ENCODE measurements at places on chromosomes 6 and 20.

DNA sequence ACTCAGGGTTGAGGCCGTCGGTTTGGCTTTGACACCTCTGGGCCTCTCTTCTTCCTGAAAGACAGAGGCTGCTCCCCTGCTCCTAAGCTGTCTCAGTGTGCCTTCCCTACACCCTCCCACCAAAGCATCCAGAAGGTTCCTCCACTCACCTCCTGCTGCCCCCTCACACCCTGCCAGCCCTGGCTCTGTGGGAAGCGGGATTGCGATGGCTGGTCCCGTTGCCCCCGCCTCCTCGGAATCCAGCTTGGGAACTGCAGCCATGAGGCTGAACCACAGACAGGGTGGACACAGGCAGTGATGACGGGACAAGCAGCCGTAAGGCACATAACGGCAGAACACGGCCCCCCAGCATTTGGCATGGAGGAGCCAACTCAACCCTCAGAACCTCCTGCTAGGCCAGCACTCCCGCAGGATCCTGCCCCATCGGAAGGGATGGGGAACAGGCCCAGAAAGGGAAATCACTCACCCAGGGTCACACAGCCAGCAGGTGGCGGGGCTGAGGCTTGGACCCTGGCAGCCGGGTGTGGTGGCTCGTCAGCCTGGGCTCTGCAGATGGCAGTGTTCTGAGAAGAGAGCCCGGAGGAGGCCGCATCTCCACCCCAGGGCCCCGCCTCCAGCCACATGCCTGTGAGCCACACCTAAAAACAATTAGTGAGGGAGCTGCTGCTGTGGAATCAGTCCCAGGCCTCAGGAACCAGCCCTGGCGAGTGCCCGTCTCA, 139.6 kb downstream of the PHACTR3 start:
- DNase-seq, result no peak

DNA sequence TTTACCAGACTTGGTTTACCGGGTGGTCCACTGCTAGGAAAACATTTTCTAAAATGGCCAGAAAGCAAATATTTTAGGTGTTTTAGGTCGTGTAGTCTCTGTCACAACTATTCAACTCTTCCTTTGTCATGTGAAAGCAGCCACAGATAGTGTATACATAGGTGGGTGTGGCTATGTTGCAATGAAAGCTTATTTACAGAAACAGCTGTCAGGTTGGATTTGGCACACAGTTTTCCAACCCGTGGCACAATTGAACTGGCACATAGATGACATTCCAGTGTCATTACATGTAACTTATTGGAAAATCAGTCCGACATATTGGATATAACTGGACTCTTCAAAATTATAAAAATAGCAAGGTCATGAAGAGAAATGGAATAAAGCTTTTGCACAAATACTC, 68.9 kb upstream of the KCNQ5 start:
- no peak for DNase-seq

GRCh38 chr6:125421836-125422235, 120.1 kb upstream of the HDDC2 start:
- peak; percentile 49 for DNase-seq

DNA sequence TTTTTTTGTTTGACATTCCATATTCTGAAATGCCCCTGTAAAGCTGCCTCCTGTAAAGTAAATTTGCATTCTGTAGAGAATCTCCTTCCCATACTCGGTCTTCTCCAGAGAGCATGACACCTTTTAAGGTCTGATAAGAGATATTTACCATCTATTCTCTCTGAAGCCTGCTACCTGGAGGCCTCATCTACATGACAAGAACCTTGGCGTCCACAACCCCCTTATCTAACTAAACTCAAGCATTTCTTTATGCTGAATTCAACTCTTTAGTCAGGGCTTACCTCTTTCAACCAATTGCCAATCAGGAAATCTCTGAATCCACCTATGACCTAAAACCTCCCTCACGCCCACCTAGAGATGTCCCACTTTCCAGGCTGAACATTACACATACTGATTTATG, 51.6 kb downstream of the FAM184A start:
- DNase-seq, result no peak

- no peak for DNase-seq
These were observed 169.7 kb downstream of the ATXN1 start for GRCh38 chr6:16591396-16592222.

DNA sequence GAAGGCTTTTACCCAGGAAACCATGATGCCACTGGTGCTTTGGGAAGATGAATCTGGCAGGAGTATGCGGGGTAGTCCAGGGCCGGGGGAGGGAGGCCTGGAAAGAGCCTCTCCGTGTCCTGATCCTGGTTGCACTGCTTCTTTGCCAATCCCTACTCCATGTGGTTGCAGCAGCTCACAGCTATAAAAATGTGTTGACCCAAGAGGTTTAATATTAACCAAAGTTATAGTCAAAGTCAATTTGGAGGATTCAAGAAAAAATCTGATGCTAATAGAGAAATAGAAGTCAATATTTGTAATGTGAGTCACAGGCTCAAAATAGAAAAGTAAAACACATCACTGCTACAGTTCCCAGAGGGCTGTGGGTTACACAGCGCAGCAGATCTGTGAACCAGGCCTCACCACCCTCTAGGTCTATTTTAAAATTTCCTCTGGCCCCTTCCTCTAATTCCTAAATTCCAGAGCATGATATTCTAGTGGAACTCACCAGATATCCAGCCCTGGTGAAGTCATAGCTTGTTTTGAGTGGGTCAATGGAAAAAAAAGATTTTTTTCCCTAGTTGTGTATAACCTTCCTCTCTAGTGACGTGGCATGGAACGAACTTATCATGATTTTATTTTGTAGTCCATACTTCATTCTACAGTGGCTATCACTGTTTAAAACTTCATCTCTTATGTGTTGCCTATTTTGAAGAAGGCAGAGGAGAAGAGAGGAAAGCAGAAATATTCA, 63.2 kb upstream of the BMP2 start:
- peak; percentile 68 for DNase-seq

DNA sequence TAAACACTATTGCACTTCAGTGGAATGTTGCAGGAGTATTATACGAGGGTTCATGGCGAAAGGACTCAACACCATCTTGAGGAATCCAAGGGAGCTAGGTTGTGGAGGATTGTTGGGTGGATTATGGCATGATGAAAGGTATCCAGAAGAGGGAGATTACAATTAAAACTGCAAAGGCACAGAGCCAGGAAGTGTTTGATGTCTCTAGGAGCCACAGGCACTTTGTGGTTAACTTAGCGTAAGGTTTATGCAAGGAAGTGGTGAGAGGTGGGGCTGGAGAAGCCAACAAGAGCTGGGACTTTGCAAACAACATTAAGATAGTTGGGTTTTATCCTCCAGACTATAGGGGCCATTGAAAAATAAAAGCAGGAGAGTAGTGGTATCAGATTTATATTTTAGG, 86.6 kb upstream of the TPD52L1 start:
- no peak for DNase-seq

- DNase-seq, result no peak
These were observed 3.1 kb downstream of the TNF start for GRCh38 chr6:31578184-31579118.

GRCh38 chr6:139254196-139254595, 37.6 kb downstream of the TXLNB start:
- no peak for DNase-seq

GRCh38 chr20:5397393-5397792, 80.6 kb upstream of the PROKR2 start:
- no peak for DNase-seq

GRCh38 chr6:75472885-75473284, 20.7 kb downstream of the FILIP1 start:
- no peak for DNase-seq

DNA sequence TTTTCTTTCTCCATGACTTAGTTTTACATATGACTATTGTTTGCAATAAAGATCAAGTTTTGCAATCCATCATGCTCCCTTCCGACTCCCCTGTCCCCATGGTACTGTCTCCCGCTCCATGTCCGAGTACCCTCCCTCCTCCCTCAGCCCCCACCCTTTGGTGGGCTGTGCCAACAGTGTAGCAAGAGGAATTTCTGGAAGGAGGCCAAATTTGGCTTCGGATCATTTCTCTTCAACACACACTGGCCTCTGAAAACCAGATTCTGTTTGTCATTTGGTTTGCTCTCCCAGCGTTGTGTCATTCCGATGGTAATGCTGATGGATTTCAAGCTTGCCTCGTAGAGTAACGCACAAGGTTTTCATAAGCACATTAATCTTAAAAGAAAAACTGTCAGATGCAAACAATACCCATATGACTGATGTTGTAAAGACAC, 22.9 kb upstream of the PAX1 start:
- no peak for DNase-seq

DNA sequence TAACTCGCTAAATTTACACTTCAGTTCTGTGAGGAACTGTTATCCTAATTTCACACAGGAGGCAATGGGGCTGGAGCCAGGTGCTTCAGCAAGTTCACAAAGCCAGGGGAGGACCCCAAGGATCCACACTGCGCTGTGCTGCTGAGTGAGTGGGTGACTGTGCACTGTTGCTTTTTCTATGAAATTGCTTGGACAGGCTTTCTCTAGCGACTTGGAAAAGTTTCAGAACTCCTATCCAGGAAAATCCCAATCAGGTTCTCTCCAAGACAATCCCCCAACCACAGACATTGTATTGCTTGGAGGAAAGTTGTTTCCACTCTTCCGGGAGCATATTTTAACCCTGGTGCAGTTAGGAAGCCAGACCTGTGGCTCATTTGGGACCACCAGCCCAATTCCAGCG, 175.9 kb upstream of the CST7 start:
- no peak for DNase-seq

DNA sequence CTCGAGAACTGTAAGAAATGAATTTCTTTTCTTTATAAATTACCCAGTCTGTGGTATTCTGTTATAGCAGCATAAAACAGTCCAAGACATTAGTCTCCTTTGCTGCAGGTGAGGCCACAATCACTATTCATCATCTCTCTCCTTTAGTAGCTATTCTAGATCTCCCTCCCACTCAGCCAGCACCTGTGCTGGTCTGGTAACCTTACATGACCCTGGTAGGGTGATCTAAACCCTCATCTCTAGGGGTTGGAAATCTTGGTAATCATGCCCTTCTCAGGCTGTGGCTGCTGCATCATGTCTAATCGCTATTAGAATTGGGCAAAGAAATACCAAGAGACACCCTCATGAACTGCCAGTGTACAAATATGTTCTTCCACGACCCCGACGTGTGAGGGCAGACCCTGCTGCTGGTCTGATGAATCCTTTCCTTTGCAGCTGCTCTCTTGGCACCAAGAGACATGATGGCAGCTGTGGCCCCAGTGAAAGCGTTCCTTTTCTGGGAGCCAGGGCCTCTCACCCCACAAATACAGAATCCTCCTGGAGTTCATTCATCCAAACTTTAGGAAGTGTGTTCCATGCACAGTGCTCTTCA, 23.0 kb upstream of the IGF2R start:
- DNase-seq, result no peak

DNA sequence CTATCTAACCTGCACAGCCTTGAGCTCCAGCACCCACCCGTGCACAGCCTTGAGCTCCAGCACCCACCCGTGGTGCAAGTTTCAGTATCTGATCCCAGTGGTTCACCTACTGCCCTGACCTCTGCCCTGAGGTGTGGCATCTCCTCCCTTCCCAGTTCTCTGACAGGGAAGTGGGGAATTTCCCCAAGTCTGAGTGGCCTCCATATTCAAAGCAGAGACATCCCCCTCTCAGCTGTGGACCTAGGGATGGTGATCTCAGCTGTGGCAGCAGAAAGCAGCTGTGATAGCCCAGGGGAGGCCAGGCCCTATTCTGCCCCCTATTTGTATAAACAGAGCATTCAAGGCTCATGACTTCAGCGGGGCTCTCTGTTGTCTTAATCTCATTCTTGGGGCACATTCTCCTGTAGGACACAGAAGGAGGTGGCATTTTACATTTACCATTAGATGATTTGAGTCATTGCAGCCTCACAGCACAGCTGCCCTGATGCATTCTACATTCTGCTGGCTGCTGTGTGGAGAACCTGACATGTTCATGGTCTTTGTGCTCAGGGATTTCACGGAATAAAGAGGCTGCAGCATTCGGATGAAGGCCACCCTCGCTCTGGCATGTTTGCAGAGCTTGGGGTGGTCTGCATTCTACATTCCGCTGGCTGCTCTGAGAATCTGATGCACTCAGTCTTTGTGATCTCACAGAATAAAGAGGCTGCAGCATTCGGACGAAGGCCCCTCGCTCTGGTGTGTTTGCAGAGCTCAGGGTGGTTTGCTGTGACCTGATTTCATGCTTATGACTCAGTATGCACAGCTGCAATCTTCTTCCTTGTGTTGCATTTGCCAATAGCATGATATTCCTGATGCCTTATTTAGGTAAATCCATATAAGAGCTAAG, 16.9 kb downstream of the GPR31 start:
- peak; percentile 46 for DNase-seq

DNA sequence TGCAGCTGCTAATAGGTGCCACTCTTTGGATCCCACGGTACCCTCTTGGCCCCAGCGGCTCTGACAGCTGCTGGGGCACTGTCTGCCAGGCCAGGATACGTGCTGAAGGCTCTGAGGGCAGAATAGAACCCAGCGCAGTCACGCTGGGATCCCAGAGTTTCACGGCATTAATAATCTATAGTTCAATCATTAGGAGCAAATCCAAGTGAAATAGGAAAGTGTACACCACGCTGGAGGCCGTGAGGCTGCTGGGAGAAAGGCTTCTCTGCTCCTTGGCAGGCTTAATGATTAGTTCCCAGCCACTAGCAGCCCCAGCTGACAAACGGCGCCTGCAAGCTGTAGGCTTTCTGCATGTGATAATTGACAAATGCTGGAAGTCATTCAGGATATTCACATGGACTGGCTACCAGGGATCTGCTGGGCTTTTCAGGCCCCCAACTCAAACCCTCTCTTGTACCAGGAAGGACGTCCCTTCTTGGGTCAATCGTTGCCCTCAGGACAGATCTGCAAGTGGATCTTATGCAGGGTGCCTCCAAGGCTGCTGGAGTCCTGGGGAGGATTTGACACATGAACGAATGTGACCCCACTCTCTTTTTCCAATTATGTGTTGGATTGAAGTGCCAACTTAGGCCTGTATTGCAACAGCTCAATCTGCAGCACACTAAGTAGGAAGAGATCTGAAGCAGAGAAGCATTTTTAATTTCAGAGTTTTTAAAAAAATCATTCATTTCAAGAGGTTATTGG, 50.1 kb upstream of the INSM1 start:
- no peak for DNase-seq

DNA sequence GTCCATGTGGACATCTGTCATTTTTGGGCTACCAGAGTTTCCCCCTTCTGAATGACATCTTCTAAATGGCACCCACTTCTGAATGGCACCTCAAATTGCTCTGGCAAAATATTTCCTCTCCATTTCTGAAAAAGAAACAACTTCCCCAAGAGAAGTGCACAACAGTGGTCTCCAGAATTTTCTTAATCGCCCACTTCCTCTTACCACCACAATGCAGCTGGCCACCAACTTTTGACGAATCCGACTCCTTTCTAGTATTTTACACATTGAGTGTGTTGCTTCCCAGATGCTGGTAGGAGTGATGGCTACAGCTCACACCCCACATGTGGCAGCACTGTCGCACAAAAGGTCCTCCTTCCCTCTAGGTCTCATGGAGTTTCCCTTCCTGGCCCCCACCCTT, 216.1 kb downstream of the FOXA2 start:
- DNase-seq, result no peak

- DNase-seq, result no peak
These were observed 20.1 kb downstream of the KCNK17 start for GRCh38 chr6:39294133-39294532.
